PC-3 (cell line): ENCODE measurements at places on chromosomes 5 and 9. TPM values are rescaled to one million over a fixed set of nuclear protein-coding genes. Genes with fewer than 3 reads are reported as not detected.

DNA sequence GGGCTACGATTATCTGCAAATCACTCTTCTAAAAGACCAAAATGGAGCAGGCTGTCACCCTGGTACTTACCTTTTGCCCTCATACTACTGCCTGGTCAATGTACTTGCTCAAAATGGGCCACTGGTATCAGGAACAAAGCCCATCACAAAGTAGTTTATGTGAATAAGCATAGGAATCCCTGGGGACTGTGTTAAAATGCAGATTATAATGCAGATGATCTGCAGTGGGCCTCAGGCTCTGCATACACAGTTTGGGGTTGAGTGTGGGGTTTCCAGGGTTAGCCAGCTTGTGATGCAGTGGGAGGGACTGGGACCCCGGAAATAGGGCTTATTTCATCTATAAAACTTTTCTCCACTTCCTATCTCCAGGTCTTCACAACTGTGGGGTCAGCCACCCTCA, 173.1 kb downstream of the HSD17B3 start:
- no peaks in the 10 kb centered on the region for H3K27me3 ChIP-seq
- no peak for DNase-seq
- no peaks in the 10 kb centered on the region for H3K4me1 ChIP-seq

- H3K27me3 ChIP-seq = no peaks in the 10 kb centered on the region
- H3K4me1 ChIP-seq = no peaks in the 10 kb centered on the region
- H3K4me3 ChIP-seq = no peak overlapping the region
- no peak overlapping the region for H3K27ac ChIP-seq
- no peaks in the 10 kb centered on the region for H3K36me3 ChIP-seq
- no peak for DNase-seq
Observed at GRCh38 chr9:84796404-84796803, 126.9 kb downstream of the NTRK2 start.

GRCh38 chr9:100652850-100653249, 75.0 kb downstream of the CAVIN4 start:
- no peaks in the 10 kb centered on the region for H3K4me1 ChIP-seq
- no peak for DNase-seq
- no peaks in the 10 kb centered on the region for H3K36me3 ChIP-seq
- no peak overlapping the region for H3K4me3 ChIP-seq
- no peaks in the 10 kb centered on the region; the same call in 1 of the 2 replicates for H3K27me3 ChIP-seq

Gene DENND1A
- 18.6 and 29.7 TPM in 2 replicates for total RNA-seq

Gene MAPKAP1
- 128 and 146 TPM in 2 replicates for total RNA-seq
